ENCODE measurements at places on chromosomes 1 and 21.

DNA sequence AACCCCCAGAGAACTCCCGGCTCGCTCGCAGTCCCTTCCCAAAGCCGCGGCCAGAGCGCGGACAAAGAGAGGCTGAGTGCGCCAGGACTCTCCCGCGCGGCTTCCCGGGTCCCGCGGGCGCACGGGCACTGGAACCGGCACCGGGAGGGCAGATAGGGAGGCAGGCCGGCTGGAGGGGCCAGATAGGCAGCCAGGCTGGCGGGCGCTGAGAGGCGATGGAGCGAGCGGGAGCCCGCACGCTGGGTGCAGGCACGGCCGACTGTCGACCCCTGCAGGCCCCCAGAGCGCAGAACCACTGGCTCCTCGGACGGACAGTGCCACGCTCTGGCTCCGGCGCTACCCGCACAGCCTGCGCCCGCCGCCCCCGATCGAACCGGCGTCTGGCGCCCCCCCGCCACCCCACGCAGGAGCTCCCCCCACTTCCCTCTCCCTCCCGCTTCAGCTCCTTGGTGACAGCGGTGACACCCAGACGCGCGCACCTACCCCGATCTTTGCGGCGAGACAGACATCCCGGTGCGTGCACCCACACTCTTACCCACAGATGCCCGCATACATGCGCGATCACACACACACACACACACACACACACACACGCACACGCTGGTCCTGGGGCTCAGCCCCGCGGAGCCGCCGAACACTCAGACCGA lies 534 bp downstream of the SLC6A9 start:
- DNase-seq = peak; percentile 80

DNA sequence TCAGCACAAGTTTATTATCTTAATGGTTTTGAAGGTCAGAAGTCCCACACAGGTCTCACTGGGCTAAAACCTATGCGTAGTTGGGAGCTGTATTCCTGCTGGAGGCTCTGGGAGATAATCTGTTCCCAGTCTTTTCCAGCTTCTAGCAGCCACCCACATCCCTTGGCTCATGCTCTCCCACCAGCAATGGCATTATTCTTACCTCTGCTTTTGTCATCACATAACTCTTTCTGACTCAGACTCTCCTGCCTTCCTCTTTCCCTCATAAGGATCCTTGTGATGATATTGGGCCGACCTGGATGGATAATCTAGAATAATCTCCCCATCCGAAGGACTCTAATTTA lies 122.2 kb upstream of the PRDX6 start:
- no peak for DNase-seq

DNA sequence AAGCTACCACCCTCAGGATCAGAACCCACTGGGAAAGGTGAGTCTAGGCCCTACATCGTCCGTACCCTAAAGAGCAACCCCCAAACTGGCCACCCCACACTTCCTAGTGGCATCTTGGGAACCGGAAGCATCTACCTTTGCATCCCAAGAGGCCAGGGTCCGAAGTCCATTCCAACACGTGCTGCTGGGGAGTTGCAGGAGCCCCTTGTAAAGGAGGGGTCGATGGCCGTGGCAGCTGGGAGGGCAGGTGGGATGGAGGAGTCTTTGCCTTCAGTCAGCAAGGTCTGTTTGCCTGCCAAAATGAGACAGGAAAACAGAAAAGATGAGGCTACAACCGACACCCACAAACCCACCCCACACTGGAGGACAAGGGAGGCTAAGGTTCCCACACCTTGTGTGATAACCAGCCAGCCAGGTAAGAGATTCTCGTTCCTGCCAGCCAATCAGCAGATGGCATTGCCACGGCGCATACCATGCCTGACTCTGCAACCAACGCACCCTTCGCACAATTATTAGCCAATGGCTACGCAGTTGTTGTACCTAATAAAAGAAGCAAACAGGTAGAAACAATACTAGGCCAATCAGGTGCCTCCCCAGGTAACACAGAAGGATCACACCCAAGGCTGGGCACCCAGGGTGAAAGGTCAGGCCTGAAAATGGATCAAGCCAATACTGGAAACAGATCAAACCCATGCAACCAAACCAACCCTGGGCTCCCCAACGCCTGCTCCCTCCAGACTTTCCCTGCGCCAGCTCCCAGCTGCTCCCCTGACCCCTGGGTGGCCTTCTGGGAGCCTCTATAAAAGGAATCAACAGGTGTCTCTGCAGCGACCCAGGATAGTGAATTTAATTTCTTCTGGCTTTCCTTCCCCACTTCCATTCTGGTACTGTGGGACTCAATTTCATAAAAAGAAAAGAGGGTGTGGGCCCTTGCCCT lies 35.6 kb downstream of the CASZ1 start:
- no peak for DNase-seq

- no peak for DNase-seq
Measured at GRCh38 chr1:201423655-201424054, 2.1 kb upstream of the TNNI1 start.

- DNase-seq = no peak
Measured at GRCh38 chr1:202952818-202953217, 5.3 kb downstream of the ADIPOR1 start.

- no peak for DNase-seq
Measured at GRCh38 chr1:59288046-59288445, 8.8 kb upstream of the FGGY start.

- DNase-seq = no peak
Measured at GRCh38 chr1:17732475-17732874, 22.7 kb upstream of the ACTL8 start.

- DNase-seq = peak; percentile 58
Measured at GRCh38 chr1:68116643-68117235, 66.3 kb upstream of the DIRAS3 start.

- no peak for DNase-seq
Measured at GRCh38 chr21:46111857-46112724, 14.2 kb downstream of the COL6A2 start.

DNA sequence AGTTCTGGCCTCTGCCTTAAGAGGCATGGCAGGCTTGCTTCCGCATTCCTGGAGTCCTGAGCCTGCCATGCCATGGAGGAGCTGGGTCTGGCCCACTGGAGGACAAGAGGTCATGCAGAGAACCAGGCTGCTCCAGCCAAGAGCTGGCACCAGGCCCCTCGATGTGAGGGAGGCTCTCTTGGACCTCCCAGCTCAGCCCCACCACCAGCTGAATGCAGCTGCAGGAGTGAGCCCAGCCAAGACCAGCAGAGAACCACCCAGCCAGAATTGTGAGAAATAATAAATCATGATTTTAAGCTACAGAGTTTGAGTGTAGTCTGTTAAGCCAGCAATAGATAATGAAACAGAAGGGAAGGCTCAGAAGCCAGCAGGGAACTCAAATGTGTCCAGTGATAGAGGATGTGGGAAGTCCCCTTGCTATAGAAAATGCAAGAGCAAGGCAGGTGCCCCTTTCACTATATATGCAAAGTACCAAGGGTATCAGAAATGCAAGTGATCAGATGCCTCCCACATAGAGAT lies 118.4 kb downstream of the HIVEP3 start:
- DNase-seq = no peak

DNA sequence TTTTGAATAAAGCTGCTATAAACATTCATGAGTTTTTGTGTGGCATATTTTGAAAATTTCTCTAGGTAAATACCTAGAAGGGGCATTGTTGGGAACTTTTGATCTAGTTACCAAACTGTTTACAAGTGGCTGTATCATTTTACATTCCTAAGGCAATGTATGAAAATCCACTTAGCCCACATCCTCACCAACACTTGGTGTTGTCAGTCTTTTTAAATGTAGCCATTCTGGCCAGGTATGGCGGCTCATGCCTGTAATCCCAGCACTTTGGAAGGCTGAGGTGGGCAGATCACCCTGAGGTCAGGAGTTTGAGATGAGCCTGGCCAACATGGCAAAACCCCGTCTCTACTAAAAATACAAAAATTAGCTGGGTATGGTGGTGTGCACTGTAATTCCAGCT lies 5.9 kb upstream of the KCNE2 start:
- DNase-seq = no peak

- DNase-seq = no peak
Measured at GRCh38 chr1:212430416-212430815, 2.3 kb upstream of the NENF start.

GRCh38 chr1:171484760-171485374 lies 463 bp upstream of the PRRC2C start:
- no peak for DNase-seq

GRCh38 chr1:33455539-33456501 lies 16.6 kb upstream of the ZSCAN20 start:
- peak; percentile 82 for DNase-seq

DNA sequence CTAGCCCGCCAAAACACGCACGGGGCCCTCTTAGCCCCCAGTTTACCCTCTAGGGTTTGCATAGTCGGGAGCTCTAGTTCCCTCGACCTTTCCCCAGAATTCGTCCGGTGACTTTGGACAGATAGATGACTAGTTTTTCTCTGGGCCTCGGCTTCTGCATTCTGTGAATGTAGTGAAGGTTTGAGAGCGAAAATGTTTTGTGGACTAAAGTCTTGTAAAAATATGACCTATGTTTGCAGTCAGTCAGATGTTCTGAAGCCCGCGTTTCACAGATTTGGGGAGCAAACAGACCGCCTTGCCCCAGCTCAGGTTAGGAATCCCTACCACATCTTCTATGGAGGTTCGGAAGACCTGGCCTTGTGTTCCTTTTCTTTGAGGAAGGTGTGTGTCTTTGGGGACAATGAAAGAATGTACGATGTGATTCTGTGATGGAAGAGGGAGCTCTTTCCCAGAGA lies 401 bp downstream of the UQCRH start:
- no peak for DNase-seq

DNA sequence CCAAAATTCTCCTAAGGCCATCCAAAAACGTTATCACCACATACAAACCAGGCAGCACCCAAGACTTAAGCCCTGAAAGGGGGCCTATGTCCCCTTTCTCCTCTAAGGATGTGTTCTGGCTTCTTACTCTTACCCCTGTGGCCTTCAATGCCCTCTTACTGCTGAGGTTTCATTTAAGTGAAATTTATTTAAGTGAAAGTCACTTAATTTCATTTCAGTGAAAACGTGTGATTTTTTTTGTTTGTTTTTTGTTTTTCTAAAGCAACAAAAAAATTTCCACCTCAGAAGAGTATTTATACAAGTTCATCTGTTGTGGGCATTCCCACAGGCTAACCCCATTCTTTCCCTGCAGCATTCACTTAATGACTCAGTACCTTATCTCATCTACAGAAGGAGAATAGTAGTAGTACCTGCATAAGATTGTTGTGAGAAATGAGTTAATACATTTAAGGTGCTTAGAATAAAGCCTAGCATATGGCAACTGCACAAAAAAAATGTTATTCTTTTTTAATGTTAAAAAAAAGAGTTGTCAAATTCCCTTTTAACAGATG lies 220.6 kb downstream of the CHRM3 start:
- DNase-seq = no peak

- no peak for DNase-seq
Measured at GRCh38 chr21:35438643-35439404, 389.7 kb upstream of the RUNX1 start.

DNA sequence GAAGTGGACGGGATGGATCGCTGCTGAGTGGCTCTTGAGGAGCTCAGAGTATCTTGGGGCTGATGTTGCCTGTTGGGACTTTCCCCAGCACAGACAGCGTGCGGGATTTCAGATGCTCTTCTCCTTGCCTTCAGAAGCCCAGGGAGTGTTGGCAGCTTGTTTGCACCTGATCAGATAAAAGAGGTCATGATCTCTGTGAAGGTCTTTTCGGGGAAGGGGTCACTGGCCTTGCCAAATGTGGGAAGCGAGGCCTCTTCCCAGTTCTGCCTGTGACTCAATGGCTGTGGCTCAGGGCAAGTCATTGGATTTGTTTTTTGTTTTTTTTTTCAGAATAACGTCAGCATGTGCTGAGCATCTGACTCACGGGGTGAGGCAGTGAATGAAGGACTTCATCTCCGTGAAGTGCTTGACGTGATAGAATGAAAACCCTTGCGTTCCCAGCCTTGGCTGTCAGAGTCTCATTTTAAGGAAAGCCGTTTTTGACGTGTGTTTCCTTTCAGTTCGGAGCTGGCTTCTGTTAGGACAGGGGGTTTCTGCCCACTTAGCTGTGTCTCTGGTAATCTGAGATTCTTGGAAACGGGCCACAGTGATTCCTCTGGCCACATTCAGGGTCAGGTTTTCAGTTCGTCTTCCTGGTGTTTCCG lies 46.7 kb downstream of the GALNT2 start:
- DNase-seq = no peak

DNA sequence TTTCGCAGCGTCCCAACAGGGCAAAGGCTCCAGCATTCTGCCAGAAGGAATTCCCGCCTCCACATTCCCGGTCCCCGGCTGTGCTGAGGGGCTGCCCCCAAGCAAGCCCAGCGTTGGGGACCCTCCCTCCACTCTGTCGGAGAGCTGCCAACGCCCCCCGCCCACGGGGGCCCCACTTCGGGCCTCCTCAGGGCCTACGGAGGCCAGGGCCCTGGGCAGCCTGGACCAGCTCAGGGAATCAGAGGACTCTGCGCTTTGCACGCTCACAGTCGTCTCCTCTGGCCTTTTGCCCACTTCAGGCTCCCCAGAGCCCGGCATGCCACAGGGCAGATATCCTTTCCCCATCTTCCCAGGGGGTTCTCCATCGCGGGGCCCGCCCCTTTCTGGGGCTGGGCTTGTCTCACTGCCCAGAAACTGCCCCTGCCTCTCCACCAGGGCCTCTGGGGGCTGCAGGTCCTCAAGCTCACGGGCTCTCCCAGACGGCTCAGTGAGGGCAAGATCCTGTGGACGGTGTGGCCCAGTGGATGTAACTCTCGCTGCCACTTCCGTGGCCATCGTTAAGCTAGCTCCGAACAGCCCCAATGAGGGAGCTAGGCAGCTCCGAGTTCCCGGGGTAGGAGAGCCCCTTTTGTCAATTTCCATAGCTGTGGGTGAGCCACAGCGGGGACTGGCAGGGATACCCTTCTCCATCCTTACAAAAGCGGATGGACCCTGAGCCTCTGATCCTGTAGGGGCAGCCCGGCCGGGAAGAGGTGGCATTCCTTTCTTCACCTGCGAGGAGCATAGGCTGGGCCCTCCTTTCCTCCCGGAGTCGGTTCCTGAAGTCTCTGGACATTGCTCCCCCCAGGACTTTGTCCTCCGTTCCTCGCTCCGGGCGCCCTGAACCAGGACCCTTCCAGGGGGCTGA lies 2.8 kb downstream of the ITPKB start:
- no peak for DNase-seq

- DNase-seq = peak; percentile 46
Measured at GRCh38 chr21:45211661-45212060, 76.0 kb downstream of the POFUT2 start.

DNA sequence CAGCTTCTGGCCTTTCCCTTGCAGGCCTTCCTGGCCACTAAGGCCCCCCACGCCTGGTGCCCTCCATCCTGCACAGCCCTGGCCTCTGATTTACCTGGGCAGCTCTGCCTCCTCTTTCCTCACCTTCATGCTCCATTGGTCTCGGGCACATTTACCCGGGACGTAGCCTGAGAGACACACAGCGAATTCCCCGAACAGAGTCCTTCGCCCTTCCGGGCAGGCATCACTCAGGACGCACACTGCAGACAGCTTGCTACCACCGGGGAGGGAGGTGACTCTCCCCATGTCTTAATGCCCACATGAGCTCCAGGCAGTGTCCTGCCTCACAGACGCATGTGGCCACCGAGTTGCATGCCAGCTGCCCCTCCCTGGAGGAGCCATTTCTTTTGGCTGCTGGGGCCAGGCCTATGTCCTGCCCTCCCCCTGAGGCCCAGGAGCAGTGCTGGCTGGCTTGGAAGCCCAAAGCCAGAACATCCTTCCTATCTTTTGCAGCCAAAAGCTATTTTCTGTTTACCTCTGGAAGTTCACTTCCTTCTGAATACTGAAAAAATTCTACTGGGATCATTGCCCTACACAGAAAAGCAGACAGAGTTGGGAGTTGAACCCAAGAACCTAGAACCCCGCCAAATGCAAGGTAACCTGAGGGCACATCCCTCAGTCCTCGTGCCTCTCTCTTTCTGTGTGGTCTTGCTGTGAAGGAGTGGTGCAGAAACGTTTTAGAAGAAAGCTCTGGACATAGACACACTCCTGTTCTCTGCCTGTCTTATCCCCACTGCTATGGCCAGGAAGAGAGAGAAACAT lies 209.5 kb downstream of the TOMM20 start:
- DNase-seq = peak; percentile 59
